Suppressor macrophage treated with lipopolysaccharide for 4 hours (primary cell): ENCODE measurements at places on chromosomes 16 and 17.

GRCh38 chr17:44830359-44831288 is 537 bp upstream of the GJC1 start:
- no peak for DNase-seq

DNA sequence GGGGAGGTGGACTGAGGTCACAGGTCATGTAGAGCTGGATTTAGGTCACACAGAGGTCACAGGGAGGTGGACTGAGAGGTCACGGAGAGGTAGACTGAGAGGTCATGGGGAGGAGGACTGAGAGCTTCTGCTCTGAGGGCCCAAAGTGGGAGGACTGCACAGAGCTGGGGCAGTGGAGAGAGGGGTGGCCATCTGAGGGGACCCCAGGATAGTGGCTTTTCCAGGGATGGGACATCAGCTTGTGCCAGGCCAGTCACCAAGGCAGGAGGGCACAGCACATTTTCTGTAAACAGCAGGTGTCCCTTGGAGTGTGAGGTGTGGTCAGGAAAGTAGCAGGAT is 26.1 kb upstream of the JPT2 start:
- no peak for DNase-seq

DNA sequence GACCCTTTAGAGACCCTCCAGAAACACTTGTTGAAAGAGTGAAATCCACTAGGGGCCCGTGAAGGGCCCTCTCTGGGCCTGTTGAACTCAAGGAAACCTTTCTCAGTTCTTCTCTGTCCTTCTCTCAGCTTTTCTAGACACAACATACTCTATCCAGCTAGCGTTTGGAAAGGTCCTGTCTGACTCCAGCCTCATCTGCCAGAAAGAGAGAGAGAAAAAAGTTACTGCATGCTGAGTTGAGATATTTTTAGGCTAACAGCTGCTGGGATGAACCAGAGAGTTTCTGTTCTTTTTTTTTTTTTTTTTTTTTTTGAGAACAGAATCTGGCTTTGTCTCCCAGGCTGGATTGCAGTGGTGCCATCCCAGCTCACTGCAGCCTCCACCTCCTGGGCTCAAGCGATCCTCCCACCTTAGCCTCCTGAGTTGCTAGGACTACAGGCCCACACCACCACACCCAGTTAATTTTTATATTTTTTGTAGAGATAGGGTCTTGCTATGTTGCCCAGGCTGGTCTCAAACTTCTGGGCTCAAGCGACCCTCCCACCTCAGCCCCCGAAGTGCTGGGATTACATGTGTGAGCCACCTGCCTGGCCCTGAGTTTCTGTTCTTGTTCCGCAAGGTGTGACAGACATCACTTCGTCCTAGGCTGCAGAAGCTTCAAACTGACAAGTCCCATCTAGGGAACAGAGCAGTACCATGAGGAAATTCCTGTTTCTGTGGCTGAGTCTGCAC is 14.9 kb upstream of the TEX2 start:
- peak; percentile 11 for DNase-seq

DNA sequence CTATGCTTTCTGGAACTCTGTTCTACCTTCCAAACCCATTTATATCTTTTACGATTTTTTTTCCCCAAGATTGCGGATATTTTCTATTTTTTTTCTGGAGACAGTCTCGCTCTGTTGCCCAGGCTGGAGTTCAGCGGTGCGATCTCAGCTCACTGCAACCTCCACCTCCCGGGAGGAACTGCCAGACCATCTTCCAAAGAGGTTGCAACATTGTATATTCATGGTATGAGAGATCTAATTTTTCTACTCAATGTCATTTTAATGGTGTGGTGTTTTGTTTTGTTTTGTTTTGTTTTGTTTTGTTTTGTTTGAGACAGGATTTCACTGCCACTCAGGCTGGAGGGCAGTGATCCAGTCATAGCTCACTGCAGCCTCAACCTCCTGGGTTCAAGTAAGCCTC is 8.5 kb upstream of the BMERB1 start:
- DNase-seq = no peak

- DNase-seq = peak; percentile 46
These were observed 4.6 kb downstream of the SMCR8 start for GRCh38 chr17:18319604-18320256.

- peak; percentile 70 for DNase-seq
These were observed at the start of gene ABR for GRCh38 chr17:1179818-1180742. Gene ABR, minus strand, starts transcription at chr17:1179981. Its CDS starts 254 bp downstream, at chr17:1179727.

- peak; percentile 54 for DNase-seq
These were observed 10.5 kb upstream of the HEATR6 start for GRCh38 chr17:60089096-60089806.

GRCh38 chr16:4517812-4518680 is 20.5 kb downstream of the CDIP1 start:
- DNase-seq = peak; percentile 26

DNA sequence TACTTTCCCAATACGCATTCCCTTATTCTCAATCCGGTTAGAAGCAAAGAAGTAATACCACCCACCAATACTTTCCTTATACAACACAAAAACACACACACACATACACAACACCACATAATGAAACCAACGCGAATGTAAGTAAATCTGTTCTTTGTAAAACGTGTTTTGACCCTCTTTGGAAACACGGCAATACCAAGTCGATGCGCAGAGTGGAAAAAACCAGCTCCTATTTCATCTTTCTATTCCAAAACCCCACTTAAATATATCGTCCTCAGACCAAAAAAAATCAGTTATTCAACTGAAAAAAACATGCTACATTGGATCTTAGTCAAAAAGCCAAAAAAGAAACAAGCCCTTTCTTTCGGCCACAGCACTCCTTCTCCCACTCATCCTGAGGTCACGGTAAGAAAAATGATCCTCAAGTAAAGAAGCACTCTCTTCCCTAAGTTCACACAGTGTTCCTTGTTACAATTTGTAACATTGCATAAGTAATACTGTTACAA is 31.0 kb upstream of the ARL4D start:
- DNase-seq = peak; percentile 88

DNA sequence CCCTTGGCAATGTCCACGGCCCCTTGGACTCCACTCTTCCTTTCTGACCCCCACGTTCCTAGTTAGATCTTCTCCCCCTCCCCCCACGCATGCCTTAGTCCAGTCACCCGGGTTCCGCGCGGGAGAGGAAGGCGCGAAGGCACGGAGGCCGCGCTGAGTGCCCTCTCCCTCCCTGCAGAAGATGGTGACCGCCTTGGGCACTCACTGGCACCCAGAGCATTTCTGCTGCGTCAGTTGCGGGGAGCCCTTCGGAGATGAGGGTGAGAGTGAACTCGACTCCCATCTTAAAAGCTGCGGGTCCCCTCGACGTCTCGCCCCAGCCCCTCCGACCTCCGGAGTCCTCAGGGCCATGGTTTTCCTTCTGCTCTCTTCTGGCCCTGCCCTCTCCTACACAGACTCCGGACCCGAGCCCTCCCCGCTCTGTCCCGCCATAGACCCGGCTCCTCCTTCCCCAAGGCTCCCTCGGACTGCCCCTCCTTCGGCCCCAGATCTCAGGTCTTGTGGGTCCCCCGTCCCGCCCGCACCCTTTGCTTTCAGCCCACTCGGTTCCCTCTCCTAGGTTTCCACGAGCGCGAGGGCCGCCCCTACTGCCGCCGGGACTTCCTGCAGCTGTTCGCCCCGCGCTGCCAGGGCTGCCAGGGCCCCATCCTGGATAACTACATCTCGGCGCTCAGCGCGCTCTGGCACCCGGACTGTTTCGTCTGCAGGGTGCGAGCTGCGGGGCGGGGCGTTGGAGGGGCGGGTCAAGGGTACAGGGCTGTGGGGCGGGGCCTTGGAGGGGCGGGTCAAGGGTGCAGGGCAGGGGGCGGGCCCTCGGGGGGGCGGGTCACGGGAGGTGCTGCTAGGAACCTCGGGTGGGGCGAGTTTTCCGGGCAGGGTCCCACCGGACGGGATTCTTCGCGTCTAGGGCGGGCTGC is 4.6 kb downstream of the TGFB1I1 start:
- DNase-seq = peak; percentile 74

DNA sequence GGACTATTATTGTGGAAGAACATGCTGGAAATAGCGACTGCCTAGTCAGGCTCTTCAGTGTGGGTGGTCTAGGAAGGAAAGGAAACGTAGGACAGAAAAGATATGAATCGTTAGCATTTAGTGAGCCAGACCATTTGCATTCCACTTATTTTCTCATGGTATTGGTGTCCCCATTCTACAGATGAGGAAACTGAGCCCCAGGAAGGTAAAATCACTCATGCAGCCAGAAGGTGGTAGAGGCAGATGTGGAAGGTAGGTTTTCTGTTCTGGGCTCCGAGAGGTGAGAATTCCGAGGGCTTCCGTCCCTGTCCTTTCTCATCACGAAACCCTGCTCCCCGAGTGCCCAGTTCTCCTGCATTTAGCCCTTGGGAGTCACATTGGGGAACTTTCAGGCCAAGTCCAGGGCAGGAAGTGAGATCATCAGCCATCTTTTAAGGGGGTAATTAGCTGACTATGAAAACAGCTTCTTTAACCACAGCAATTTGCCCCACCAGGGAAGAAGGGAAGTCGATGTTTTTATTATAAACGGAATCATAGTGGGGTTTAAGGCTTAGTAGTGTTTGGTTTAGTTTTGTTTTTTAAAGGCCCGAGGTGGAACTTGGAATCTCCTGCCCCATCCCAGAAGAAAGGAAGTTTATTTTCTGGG is 110.7 kb upstream of the IRX3 start:
- no peak for DNase-seq

DNA sequence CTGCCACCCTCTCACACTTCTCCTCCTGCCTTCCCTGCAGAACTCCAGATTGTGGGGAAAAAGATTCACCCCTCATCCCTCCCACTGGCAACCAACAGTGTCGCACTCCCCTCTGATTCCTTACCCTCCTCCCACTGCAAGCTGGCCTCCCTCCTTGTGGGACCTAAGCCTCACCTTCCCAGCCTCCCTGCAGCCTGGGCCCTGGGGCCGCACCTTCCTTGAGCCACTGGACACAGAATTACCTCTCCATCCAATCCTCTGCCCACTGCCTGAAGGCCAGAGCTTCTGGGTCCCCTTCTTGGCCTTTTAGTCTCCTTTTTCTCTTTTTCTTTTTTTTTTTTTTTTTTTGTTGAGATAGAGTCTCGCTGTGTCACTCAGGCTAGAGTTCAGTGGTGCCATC is 33.9 kb downstream of the NGFR start:
- no peak for DNase-seq

GRCh38 chr17:75625813-75626486 is 7.3 kb upstream of the SMIM5 start:
- peak; percentile 15 for DNase-seq

DNA sequence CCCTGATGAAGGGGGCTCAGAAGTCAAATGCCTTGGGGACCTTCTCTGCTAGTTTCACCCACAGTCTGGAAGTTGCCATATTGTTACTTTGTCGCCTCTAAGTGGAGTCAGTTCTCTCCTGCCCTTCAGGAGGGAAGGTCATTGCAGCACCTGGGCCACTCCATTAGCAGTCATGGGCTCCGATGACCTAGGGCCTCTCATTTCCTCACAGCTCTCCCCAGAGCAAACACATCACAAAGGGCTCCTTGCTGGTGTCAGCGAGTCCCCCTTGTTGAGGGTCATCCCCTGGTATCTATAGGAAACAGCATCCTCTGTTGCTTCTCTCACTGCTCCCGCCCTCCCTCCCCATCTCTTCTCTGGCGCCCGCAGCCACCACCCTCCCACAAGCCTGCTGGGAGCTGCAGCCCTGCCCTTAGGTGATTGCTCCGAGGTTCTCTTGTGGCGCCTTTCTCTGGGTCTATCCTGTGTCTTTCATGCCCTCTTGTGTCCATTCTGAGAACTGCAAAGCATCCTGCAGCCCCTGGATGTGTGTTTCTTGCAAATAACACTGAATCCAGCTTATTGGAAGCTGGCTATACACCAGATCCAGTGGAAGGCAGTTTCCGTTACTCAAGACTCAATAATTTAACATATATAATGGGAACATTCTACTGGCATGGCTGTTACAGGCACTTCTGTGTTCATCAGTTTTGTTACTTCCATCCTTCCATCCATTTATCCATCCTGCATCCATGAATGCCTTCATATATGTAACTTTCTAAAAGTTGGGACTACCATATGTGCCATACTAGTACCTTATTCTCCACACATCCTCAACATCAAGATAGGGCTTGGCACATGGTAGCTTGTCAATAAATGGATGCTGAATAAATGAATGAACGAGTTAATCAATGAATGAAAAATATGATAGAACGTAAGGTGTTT is 21.2 kb downstream of the PDILT start:
- peak; percentile 65 for DNase-seq

DNA sequence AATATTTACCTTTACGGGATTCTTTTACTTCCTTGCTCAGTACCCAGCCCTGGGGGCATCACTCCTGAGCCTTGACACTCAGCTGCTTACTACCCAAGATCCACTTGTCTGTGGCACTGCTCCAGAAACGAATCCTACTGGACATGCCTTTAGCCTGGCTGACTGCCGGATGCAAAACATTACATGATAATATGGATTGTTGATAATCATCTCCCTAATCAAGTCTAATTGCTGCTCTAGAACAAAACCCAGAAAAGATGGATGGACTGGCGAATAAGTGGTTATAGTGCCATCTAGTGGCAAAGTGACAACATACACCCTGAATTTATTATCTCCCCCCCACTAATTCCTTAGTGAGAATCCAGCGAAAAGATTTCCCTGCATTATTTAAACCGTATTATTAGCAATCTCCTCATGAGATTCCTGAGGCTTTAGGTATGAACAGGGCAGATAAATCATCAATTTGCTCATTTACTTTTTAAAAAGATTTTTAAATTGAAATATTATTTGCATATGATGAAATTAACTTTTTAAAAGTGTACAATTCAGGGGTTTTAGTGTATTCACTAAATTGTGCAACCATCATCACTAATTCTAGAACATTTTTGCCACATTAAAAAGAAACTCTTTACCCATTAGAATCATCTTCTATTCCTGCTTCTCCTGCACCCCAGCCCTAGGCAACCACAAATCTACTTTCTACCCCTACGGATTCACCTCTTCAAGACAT is 61.6 kb downstream of the RGS9 start:
- DNase-seq = peak; percentile 80

GRCh38 chr16:85995541-85996423 is 96.8 kb downstream of the IRF8 start:
- peak; percentile 78 for DNase-seq

GRCh38 chr16:10136916-10137315 is 45.3 kb downstream of the GRIN2A start:
- no peak for DNase-seq

DNA sequence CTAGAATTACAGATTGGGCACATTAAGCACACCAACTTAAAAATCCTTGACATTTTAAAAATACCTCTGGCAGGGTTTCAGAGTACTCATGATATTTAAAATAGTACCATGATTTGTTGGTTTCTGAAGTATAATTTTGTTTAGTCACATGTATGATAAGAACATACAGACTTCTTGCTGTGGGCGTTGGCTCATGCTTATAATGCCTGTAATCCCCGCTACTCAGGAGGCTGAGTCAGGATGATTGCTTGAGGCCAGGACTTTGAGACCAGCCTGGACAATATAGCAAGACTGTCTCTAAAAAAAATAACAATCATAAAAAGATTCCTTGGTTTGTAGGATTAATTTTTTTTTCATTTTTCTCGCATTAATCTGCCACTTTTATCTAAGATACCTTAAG is 78.5 kb downstream of the NOS2 start:
- DNase-seq = no peak

GRCh38 chr16:3468501-3468900 is 25.0 kb downstream of the NAA60 start:
- no peak for DNase-seq
